ENCODE measurements at places on chromosomes 6 and 20. TPM values are rescaled to one million over a fixed set of nuclear protein-coding genes. Genes with fewer than 3 reads are reported as not detected.

DNA sequence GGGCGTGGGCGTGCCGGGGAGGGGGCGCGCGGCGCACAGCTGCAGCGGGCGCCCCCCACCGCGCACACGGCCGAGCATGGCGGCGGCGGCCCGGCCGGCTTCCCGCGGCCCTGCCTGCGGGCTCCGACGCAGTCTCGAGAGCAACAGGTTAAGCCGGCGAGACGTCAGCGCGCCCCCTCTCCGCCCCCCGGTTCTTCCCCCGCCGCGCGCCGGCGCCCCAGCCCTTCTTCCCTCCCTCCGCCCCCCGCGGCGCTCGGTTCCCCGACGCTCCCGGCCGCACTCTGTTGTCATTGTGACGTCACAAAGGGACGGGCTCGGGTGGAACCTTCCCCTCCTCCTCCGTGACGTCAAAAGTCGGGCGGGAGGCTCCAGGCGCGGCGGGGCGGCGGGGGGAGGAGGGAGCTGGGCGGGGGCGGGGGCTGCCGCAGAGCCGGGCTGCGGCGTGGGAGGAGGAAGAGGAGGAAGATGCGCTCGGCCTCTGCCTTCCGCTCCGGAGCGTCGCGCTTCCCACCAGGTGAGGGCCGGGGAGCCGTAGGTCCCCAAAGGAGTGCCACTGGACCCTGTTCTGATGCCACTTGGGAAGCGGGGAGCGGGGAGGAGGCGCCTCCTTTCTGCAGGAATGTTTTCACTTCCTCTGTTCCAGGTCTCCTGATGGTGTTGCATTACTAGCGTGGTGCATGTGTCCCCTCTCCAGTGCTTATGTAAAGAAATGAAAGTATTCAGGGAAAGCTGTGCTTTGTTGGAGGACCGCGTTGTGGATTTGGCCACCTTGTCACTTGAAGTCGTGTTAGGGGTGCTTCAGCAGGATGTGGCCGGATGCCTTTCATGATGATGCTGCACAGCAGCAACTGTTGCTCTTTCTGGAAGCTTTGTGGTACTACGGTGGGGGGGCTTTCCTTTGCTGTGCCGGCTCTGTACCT, 2.8 kb downstream of the JARID2 start:
- peaks cover 39% of the 10 kb centered on the region for H3K4me1 ChIP-seq
- peak overlapping the region; percentile 98 for H3K27ac ChIP-seq
- H3K4me3 ChIP-seq: peak overlapping the region; percentile 89
- DNase-seq: peak; percentile 97
- H3K36me3 ChIP-seq: no peaks in the 10 kb centered on the region

DNA sequence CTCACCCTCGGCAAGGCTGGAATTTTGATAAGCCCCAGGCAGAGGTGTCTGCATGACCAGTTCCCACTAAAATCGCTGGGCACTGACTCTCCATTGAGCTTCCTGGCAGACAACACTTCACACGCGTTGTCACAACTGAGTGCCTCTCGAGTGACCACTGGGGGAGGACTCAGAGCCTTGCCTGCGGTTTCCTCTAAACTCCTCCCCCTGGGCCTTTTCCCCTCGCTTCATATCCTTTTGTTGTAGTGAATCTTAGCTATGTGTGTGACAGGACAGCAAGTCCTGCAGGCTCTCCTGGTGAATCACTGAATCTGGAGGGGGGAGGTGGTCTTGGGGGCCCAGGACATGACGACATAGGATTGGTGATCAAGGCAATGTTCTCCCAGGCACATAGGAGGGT, 670.8 kb downstream of the PRKN start:
- H3K4me3 ChIP-seq: no peak overlapping the region
- no peaks in the 10 kb centered on the region for H3K36me3 ChIP-seq
- DNase-seq: peak; percentile 30
- no peaks in the 10 kb centered on the region for H3K4me1 ChIP-seq
- no peaks in the 10 kb centered on the region for H3K27me3 ChIP-seq
- H3K27ac ChIP-seq: no peak overlapping the region

DNA sequence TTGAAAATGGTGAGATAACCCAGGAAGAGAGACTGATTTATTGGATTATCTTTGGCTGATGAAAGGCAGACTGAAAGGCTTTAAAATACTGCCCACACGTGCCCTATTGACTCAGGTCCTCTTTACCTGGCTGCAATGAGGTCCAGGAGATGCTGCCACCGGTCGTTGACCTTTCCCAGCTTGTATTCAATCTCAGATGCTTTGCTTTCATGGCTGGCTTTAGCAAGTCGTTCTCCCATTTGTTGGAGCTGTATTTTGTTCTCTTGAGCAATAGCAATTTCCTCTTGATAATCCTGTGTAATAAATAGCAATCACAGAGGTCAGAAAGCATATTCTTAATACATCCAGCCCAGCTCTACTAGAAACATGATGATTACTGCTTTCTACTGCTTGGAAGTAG, 368.8 kb downstream of the ESR1 start:
- H3K4me1 ChIP-seq: no peaks in the 10 kb centered on the region

The SIM1 gene
- not detected for total RNA-seq

DNA sequence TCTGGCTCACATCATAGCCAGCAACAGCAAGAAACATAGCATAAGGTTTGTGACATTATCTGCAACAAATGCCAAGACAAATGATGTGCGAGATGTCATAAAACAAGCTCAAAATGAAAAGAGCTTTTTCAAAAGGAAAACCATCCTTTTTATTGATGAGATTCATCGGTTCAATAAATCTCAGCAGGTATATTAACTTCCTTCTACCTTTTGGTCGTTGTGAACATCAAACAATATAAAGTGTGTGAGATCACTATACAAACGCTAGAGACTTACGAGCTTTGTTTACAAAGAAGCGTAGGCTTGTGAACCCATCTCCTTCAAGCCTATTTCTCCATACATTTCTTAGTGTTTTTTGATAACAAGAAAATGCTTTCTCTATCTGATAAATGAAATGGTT, 3.5 kb downstream of the WRNIP1 start:
- H3K4me3 ChIP-seq: no peak overlapping the region
- H3K27ac ChIP-seq: no peak overlapping the region
- H3K4me1 ChIP-seq: peaks cover 41% of the 10 kb centered on the region

- no peaks in the 10 kb centered on the region for H3K36me3 ChIP-seq
- H3K4me3 ChIP-seq: no peak overlapping the region
- no peaks in the 10 kb centered on the region for H3K4me1 ChIP-seq
- DNase-seq: no peak
- no peak overlapping the region for H3K27ac ChIP-seq
Measured at GRCh38 chr6:109279628-109280027, 102.6 kb downstream of the CD164 start.

GRCh38 chr20:1118004-1118335, 432 bp upstream of the PSMF1 start:
- no peak for DNase-seq
- H3K4me1 ChIP-seq: peaks cover 49% of the 10 kb centered on the region
- peak overlapping the region; percentile 86 for H3K27ac ChIP-seq
- H3K27me3 ChIP-seq: no peaks in the 10 kb centered on the region

DNA sequence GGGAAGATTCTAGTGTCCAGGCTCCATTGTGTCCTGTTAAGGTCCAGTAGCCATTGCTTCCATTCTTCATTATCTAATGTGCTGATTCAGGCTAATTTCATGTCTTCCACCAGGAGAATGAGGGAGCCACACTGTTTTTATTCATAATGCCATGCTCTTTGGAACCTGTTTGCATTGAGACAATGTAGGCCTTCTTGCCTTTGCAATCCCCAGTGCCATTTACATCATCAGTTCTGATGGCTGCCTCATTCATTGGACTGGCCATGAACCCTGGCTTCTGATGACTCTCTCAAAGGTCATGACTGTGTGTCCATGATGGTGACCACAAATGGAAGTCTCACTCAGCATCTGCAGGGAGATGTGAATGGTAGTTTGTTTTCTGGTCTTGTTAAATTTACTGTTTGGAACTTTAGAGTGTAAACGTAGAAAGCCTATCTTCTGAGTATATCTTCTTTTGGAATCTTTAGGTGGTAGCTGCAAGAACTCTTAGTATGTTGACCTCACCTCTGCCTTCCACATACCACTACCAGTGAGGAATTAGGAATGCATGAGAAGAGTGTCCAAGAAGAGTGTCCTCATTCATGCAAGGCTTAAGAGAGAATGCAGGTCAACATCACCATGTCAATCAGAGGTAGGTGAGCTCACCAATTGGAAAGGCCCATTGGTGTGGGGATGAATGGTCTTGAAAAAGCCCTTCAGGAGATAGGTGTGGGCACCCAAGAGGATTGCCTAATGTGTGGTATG, 42.9 kb upstream of the ZFP64 start:
- H3K27ac ChIP-seq: no peak overlapping the region
- no peak for DNase-seq
- no peaks in the 10 kb centered on the region for H3K36me3 ChIP-seq
- H3K27me3 ChIP-seq: no peaks in the 10 kb centered on the region
- H3K4me1 ChIP-seq: no peaks in the 10 kb centered on the region

GRCh38 chr6:47161176-47161687, 119.1 kb upstream of the ADGRF1 start:
- peak overlapping the region; percentile 47 for H3K27ac ChIP-seq
- H3K27me3 ChIP-seq: no peaks in the 10 kb centered on the region
- H3K36me3 ChIP-seq: no peaks in the 10 kb centered on the region
- DNase-seq: no peak

- H3K27ac ChIP-seq: no peak overlapping the region
- no peaks in the 10 kb centered on the region for H3K36me3 ChIP-seq
- no peak overlapping the region for H3K4me3 ChIP-seq
- DNase-seq: no peak
Measured at GRCh38 chr6:92109256-92109655, 1310.1 kb downstream of the EPHA7 start.

GRCh38 chr20:60048634-60049521, 90.7 kb downstream of the CDH26 start:
- no peak overlapping the region for H3K4me3 ChIP-seq
- H3K36me3 ChIP-seq: no peaks in the 10 kb centered on the region
- H3K4me1 ChIP-seq: peaks cover 18% of the 10 kb centered on the region
- no peak overlapping the region for H3K27ac ChIP-seq
- no peak for DNase-seq

DNA sequence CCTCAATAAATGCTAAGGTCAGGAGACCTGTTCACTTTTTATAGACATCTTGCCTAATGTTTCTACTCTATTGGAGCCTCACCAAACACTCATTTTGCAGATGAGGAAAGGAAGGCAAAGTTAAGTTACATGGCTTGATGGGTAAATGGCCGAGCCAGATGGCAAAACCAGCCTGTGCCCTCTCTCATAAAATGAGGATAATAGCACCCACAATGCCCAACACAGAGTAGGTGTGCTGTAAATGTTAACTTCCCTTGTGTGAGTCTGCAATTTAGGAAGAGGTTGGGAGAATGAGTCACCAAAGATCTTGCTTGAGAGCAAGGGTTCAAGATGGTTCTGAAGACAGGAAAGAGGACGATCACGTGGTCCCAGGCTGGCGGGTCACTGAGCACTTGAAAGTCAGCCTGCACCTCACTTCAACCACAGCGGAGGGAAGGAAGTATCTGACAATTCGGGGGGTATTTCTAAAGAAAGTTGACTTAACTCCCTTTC, 3.3 kb downstream of the KCNK5 start:
- H3K4me1 ChIP-seq: peaks cover 21% of the 10 kb centered on the region
- no peaks in the 10 kb centered on the region for H3K36me3 ChIP-seq
- H3K4me3 ChIP-seq: peak overlapping the region; percentile 56

GRCh38 chr20:64067733-64068307, 4.8 kb downstream of the TCEA2 start:
- H3K36me3 ChIP-seq: peaks cover 25% of the 10 kb centered on the region
- H3K27ac ChIP-seq: no peak overlapping the region
- DNase-seq: no peak
- H3K4me3 ChIP-seq: no peak overlapping the region
- no peaks in the 10 kb centered on the region for H3K27me3 ChIP-seq

The NOTCH4 gene
- 45.5 TPM for total RNA-seq

- no peaks in the 10 kb centered on the region for H3K4me1 ChIP-seq
- no peak overlapping the region for H3K4me3 ChIP-seq
- H3K36me3 ChIP-seq: no peaks in the 10 kb centered on the region
- H3K27ac ChIP-seq: no peak overlapping the region
- DNase-seq: no peak
Measured at GRCh38 chr6:154962753-154963152, 32.4 kb upstream of the TIAM2 start.

The HLA-DPA1 gene
- 0.29 TPM for total RNA-seq

DNA sequence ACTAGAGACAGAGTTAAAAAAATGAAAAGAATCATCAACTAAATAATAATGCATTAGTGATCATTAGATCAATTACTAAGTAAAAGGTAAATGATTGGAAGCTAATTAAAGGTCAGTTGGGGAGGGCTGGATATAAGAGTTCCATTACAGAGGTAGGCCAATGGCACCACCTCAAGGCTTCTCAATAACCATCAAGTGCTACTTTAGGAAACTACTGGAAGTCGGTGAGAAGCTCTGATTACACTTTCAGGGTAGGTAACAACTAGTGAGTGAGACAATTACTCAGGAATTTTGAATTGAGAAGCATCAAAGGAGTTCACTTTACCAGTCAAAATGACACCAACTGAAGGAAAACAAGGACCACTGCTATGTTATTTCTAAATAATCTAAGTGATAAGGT, 90.2 kb upstream of the HDAC2 start:
- DNase-seq: no peak
- H3K36me3 ChIP-seq: no peaks in the 10 kb centered on the region
- no peak overlapping the region for H3K27ac ChIP-seq
- H3K4me1 ChIP-seq: no peaks in the 10 kb centered on the region
- no peaks in the 10 kb centered on the region for H3K27me3 ChIP-seq
- no peak overlapping the region for H3K4me3 ChIP-seq

The NRN1 gene
- total RNA-seq: 0.45 TPM

DNA sequence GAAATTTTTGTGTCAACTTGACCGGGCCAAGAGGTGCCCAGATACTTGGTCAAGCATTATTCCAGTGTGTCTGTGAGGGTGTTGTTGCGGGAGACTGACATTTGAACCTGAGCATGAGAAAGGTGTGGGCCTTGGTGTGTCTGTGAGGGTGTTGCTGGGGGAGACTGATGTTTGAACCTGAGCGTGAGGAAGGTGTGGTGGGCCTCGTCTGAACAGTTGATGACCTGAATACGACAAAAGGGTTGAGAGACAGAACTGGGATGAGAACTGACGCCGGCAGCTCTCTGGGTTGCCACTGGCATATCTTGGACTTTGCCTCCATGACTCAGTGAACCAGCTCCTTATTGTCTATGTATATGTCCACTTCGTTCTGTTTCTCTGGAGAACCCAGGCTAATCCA, 240.5 kb downstream of the ERMARD start:
- H3K4me1 ChIP-seq: peaks cover 6% of the 10 kb centered on the region
- H3K4me3 ChIP-seq: no peak overlapping the region
- DNase-seq: no peak

The HDGFL1 gene
- not detected for total RNA-seq

The SRSF12 gene
- not detected for total RNA-seq

DNA sequence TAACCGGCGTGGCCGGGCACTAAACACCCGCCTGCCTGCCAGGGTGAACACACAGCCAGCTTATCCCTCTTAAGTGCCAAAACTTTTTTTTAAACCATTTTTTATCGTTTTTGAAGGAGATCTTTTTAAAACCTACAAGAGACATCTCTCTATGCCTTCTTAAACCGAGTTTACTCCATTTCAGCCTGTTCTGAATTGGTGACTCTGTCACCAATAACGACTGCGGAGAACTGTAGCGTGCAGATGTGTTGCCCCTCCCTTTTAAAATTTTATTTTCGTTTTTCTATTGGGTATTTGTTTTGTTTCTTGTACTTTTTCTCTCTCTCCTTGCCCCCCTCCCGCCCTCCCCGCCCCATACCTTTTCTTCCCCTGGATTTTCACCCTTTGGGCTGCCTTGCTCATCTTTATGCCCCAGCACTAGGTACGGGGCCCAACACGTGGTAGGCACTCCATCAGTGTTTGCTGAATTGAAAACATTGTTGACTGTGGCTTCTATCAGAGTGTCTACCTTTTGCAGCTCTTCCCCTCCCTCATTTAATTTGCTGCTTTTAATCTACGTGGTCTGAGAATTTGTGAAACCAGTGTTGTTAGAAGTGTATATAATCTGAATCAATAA, 1.5 kb downstream of the ZCCHC3 start:
- DNase-seq: no peak
- H3K4me3 ChIP-seq: peak overlapping the region; percentile 76
- H3K4me1 ChIP-seq: peaks cover 46% of the 10 kb centered on the region
- H3K27ac ChIP-seq: peak overlapping the region; percentile 95

Data from stomach (tissue), 19 donors.